Immature natural killer cell (primary cell): ENCODE measurements at places on chromosomes 13 and 19. TPM values are rescaled to one million over a fixed set of nuclear protein-coding genes. Genes with fewer than 3 reads are reported as not detected.

The GADD45GIP1 gene
- polyA plus RNA-seq = 37.4 TPM

GRCh38 chr19:56309511-56310185, 5.0 kb downstream of the ZSCAN5A start:
- H3K36me3 ChIP-seq = peaks cover 3% of the 10 kb centered on the region
- H3K4me3 ChIP-seq = no peak overlapping the region
- H3K27ac ChIP-seq = no peak overlapping the region

- peak overlapping the region; percentile 38 for H3K4me3 ChIP-seq
- peak overlapping the region; percentile 84 for H3K27ac ChIP-seq
- peaks cover 47% of the 10 kb centered on the region for H3K27me3 ChIP-seq
- H3K4me1 ChIP-seq = peaks cover 51% of the 10 kb centered on the region
- DNase-seq = no peak
- no peaks in the 10 kb centered on the region for H3K36me3 ChIP-seq
Observed at GRCh38 chr19:1854542-1855039, 6.3 kb upstream of the REXO1 start.

The ZNF302 gene
- polyA plus RNA-seq = 14.5 TPM

DNA sequence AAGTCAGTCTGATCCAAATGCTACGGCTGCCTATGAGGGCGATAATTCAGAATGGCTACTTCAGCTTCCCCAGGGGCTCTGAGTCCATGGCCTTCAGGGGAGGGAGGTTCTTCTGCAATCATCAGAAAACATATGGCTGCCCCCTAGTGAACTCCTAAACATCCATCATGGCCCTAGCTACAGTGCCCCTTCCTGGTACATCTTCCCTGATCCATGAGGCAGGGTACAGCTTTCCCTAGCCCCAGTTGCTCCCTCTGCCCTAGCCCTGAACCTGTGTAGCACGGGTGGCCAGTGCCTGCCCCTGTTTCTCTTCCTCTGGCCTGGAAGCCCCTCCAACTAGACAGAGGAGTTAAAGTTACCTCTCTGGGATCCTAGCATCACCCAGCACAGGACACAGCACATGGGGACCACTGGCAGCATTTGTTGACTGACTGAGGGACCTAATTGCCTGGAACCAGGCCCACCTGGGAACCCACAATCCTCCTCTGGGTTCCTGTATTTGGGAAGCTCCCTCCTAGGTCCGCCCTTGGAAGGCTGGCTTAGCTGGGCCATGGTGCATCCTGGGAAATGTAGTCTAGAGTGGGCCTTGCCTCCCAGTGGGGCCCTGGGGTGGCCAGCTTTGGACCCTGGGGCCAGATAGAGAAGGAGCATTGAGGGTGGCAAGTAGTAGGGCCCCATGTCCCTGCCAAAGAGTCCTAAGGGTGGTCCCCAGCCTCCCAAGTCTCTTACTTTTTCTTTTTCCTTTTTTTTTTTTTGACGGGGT, 17.7 kb upstream of the SEMA6B start:
- H3K4me3 ChIP-seq = no peak overlapping the region
- peaks cover 7% of the 10 kb centered on the region for H3K27me3 ChIP-seq
- H3K4me1 ChIP-seq = peaks cover 7% of the 10 kb centered on the region
- H3K36me3 ChIP-seq = no peaks in the 10 kb centered on the region
- no peak overlapping the region for H3K27ac ChIP-seq

- H3K4me1 ChIP-seq = peaks cover 10% of the 10 kb centered on the region
- H3K4me3 ChIP-seq = no peak overlapping the region
- H3K27ac ChIP-seq = no peak overlapping the region
- no peaks in the 10 kb centered on the region for H3K27me3 ChIP-seq
Observed at GRCh38 chr19:313988-314815, 23.0 kb upstream of the PLPP2 start.

The NLRP7 gene
- polyA plus RNA-seq = 0.27 TPM

The MYO1F gene
- 110 TPM for polyA plus RNA-seq

- H3K36me3 ChIP-seq = peaks cover 3% of the 10 kb centered on the region
- peak overlapping the region; percentile 62 for H3K27ac ChIP-seq
- H3K4me1 ChIP-seq = no peaks in the 10 kb centered on the region
- H3K27me3 ChIP-seq = peaks cover 4% of the 10 kb centered on the region
Observed at GRCh38 chr19:7645656-7646425, 8.9 kb downstream of the STXBP2 start.
